T-helper 2 cell treated with Interferon-gamma antibody and Interleukin-4, amounts not matched to agents 5 μg/mL and 100 μg/mL, for 36 hours (primary cell): ENCODE measurements at places on chromosomes 3 and 15.

DNA sequence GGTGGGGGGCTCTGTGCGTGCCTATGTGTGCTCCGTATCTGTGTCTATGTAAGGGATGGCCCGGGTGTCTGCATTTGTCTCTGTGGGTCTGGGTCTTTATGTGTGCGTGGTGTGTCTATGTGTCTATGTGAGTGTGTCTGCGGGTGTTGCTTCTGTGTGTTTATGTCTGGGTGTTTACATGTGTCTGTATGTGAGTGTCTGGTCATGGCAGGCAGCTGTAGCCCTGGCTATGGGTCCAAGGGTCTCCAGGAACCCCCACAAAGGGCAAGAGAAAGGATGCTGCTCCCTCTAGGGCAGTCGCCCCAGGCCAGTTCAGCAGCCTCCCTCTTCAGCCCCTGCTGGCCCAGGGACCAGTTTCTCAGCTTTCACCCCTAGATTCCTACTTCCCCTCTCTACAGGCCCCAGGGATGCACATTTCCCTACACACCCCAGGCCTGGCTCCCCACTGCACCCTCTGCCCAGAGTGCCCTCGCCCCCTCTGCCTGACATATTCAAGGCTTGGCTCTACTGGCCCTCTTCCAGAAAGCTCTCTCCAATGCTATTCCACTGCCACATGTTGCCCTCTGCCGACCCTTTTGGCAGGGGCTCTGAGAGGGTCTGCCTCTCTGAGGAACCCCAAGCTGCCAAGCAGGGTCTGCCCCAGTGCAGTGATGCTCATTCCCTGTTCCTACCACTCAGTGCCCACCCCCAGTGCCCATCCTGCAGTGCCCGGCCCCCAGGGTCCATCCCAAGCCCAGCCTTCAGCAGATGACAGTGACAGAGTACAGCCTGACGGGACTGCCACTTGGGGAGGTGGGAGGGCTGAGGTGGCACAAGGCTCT lies 1.0 kb upstream of the MYL3 start:
- no peak for DNase-seq

DNA sequence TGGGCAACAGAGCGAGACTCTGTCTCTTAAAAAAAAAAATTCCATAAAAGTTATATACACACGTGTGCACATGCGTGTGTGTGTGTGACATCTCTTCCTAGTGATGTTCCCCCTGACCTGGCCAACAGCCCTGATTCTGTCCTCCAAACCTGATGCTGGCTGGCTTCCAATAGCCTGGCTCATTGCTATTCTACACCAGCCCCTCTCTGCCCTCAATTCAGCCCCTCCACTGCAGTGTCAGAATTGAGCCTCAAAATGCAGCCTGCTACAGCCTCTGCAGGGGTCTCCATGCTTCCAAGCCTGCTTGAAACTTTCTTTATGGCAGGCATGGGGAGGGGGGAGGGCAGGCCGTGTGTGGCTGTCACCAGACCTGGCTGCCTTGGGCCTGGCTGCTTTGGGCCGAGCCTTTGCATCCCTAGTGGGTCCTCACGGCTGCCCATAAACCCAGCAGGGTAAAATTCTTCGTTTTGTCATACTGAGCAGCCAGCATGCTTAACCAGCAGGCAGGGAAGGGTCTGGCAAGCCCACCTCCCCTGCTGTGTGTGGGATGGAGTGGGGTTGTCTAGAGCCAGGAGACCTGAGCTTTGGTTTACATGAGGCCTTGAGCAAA lies 22.7 kb upstream of the DOCK3 start:
- DNase-seq: no peak

GRCh38 chr15:92687746-92688145 lies 32.2 kb upstream of the FAM174B start:
- DNase-seq: no peak

- DNase-seq: peak; percentile 18
Measured at GRCh38 chr15:60673918-60674558, 195.1 kb upstream of the ICE2 start.
